ENCODE measurements at places on chromosomes 5 and 9.

DNA sequence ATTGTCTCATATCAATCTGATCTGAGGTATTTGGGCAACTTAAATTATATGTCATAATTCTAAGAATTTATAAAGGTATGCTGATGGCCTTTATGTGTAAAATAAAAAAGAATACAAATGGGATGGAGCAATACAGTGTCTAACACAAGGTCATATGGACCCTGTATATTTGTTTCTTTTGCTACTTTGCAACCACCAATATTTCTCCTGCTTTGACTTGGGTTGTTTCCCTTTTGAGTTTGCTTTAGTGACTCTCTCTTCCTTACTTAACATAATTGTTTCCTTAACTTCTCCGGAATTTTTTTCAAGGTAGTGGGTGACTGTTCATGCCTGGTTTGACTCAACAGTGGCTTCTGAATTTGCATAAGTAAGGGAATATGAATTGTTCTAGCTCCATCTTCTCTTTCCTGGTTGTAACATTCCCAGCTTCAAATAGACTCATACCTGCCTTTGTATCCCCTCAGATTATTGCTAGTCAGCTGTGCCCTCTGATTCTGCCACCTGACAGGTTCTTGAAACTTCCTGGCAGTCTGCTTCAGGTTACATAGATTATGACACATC is 30.2 kb upstream of the ANXA1 start:
- DNase-seq = no peak

GRCh38 chr5:74837115-74837514 is 29.1 kb downstream of the FAM169A start:
- no peak for DNase-seq

DNA sequence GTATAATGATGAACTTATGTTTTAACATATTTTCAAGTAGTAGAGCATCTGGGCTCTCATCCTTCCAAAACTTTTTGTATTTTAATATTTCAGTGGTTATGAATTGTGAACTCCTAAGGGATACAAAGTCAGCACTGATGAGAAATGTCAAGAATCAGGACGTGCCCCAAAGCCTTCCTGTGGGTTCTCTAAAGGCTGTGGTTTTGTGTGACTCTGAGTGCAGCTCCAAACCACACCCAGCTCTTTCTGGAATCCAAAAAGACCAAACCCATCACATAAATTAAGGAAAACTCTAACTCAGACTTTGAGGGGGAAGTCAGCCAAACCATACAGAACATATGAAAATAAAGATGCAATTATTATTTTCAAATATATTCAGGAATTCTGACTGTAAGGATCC is 40.8 kb upstream of the SMU1 start:
- DNase-seq = no peak

GRCh38 chr5:10934783-10935355 is 173.8 kb upstream of the DAP start:
- no peak for DNase-seq

- no peak for DNase-seq
These were observed 8.9 kb downstream of the TSSK1B start for GRCh38 chr5:113425909-113426308.

GRCh38 chr5:82603033-82603987 is 325.2 kb upstream of the RPS23 start:
- no peak for DNase-seq
